HCT116 (cell line): ENCODE measurements at places on chromosomes 6 and 20.

DNA sequence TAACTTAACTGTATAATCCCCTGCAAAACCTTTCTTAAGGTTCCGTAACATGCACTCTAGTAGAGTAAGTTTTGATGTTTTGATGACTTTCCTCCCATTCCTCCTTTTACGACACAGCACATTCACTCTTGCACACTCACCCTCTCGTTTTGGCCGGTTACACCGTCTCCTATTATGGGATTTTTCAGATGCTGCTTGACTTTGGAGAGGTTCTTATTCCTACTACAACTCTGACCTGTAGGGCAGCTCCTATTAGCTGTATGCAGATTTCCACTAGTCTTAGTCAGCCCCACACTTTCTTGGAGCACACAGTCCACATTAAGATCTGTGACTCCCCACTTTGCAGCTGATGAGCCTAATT is 223.7 kb upstream of the SYNCRIP start:
- DNase-seq = no peak

GRCh38 chr6:109448615-109449014 is 7.0 kb downstream of the MICAL1 start:
- no peak for DNase-seq

DNA sequence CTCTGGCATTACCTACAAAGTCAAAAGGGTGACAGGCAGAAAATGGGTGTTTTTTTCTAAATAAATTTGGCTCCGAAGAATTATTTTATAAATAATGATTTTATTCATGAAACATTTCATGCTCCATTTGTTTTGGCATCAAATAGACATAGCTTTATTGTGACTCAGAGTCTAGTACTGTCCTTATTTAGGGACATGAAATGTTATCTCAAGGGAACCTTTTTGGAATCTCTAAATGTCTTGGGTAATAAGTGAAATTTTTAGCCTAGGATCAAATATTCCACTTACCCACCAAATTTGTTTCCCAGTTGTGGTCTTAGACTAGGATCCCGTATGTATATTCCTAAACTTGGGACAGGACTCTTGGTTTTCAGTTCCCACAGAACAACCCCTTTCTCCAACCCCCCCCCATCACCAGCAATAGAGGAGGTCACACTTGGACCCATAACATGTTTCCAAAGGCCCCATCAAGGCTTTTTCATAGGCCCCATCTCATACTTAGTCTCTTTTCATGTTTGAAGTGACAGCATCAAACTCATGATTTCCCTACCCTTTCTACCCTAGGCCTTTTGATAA is 81.8 kb downstream of the JAG1 start:
- DNase-seq = no peak

GRCh38 chr20:36666181-36666740 is 20.3 kb upstream of the SLA2 start:
- DNase-seq = no peak

DNA sequence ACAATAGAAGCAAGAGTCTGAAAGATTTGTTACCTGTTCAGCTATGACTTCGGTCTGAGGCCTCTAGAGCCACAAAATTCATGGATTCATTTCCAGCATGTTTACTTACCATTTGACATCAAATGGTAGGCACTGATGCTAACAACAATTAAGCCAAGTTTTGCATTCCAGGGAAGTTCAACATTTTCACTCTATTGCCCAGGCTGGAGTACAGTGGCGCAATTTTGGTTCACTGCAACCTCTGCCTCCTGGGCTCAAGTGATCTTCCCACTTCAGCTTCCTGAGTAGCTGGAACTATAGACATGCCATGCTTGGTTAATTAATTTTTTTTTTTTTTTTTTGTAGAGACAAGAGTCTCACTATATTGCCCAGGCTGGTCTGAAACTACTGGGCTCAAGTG is 114.1 kb upstream of the SGK1 start:
- DNase-seq = no peak

DNA sequence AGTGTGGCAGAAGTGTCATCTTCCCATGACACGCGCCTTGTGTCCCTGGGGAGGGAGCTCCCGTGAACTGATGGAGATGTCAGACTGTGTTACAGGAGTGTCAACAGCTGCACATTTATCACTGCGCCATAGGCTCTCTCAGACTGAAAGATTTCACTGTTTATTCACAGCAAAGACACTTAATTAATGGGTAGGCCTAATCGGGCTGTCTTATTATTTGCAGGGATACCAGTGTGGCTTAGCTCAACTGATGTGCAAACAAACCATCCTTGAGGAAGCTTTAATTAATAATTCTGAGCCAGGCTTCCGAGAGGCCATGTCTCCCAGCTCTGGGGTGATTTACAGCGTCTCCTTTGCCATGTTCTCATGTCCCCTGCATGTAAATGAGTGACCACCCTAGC is 771.0 kb downstream of the QKI start:
- no peak for DNase-seq

- DNase-seq = no peak
Measured at GRCh38 chr20:25067102-25067987, 9.4 kb upstream of the ACSS1 start.

- no peak for DNase-seq
Measured at GRCh38 chr6:1587546-1587945, 22.2 kb upstream of the FOXC1 start.
